SK-N-MC (cell line): ENCODE measurements at places on chromosomes 1 and 21.
A peak's percentile ranks its signal among the peaks of the same experiment; 100 is the strongest.

DNA sequence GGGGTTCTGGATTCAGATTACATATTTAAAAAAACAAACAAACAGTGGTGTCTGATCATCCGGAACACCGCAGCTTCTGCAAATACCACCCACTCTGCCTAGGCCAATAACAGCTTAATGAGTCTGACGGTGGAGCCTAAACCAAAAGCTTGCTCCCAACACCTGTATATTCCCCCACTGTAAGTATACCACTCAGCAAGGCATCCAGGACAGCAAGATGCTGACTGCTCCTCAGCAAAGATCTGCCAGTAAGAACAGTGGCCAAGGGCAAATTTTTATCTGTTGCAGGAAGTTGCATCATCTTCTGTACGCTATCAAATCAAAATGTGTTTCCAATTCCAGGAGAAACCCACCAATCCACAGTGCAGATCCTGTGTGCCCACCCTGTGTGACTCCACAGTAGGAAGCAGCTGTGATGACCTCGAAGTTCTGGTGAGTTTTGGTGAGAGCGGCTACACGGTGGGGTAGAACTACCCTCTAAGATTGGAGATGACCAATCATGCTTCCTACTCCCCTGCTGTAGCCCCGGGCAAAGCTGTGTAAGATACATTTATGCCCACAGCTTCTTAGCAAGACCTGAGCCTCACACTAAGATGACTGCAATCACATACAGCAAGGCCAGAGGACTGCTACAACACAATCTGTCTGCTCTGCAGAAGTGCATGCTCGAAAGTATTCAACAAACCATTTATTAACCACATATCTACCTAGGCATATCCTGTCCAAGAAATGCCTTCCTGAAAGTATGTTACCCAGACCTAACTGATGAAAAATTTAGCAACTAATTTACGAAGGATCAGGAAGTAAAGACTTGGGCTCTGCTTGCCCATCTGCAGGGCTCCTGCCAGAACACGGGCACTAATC, 30.5 kb downstream of the SIPA1L2 start:
- peak; percentile 61 for DNase-seq

DNA sequence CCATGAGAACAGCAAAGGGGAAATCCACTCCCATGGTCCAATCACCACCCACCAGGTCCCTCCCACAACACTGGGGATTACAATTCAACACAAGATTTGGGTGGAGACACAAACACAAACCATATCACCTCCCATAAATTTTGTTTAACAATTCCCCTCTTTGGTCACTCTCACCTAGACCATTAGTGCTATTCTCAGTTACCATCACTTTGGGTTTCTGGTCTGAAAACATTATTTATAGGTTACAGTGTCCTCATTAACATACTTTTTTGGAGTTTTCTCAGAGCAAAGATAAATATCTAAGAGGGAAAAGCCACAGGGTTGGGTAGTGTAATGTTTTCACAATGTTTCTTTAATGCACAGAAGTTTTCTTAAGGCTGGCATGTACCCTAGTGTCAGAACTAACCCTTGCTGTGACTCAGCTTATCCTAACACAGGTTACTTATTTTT, 47.7 kb upstream of the DNAH14 start:
- no peak for DNase-seq

- DNase-seq: no peak
Measured at GRCh38 chr1:29703596-29704370, 467.5 kb downstream of the PTPRU start.

DNA sequence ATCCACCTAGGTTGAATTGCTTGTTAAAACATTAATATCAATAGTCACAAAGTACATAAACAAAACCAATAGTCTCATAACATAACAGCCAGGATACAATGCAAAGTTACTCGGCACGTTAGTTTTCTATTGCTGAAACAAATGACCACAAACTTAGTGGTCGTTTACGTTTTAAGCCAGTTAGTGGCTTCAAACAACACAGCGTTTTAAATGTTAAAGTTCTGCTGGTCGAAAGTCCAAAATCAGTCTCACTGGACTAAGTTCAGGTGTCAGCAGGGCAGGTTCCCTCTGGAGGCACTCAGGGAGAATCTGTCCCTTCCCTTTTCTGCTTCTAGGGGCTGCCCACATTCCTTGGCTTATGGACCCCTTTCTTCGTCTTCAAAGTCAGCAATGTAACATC, 35.6 kb upstream of the ATP1A1 start:
- no peak for DNase-seq

DNA sequence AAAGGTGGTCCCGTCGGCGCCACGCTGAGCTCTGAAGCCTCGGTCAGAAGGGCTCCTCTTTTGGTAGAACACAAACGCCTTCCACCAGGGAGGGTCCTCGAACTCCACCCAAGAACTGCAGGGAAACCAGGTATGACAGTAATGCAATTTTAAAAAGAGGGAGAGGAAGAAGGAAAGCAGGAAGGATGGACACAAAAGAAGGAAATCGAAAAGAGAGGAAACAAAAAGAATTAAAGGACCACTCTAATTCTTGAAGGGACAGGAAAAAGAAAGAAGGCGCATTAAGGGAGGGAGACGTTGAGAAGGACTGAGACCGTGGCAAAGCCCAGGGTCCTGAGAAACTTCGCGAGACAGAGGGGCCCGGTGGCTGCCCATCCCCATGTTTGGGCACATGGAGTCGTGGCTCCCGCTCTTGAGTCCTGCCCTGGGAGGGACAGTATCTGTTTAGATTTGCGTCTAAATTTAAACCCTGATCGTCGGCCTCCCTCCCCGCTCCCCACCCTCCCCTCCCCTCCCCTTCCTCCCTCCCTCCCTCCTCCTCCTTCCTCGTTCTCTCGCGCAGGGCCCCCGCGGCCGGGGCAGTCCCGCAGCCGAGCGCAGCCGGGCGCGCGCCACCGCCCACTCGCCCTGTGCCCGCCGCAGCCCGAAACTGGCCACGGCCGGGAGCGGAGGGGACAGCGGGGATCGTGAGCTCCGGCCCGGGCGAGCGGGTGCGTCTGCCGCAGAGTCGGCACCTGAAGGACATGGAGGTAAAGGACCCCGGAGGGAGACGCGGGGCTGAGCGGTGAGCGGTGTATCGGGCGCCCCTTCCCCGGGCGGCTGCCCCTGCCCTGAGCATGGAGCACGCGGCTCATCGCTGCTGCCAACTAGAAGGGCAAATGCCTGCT, at the start of gene RCSD1:
Gene RCSD1, plus strand, starts transcription at position 552 of the 887 bp plus-strand sequence. Its CDS starts 192 bp downstream, at position 744.
- DNase-seq: no peak

DNA sequence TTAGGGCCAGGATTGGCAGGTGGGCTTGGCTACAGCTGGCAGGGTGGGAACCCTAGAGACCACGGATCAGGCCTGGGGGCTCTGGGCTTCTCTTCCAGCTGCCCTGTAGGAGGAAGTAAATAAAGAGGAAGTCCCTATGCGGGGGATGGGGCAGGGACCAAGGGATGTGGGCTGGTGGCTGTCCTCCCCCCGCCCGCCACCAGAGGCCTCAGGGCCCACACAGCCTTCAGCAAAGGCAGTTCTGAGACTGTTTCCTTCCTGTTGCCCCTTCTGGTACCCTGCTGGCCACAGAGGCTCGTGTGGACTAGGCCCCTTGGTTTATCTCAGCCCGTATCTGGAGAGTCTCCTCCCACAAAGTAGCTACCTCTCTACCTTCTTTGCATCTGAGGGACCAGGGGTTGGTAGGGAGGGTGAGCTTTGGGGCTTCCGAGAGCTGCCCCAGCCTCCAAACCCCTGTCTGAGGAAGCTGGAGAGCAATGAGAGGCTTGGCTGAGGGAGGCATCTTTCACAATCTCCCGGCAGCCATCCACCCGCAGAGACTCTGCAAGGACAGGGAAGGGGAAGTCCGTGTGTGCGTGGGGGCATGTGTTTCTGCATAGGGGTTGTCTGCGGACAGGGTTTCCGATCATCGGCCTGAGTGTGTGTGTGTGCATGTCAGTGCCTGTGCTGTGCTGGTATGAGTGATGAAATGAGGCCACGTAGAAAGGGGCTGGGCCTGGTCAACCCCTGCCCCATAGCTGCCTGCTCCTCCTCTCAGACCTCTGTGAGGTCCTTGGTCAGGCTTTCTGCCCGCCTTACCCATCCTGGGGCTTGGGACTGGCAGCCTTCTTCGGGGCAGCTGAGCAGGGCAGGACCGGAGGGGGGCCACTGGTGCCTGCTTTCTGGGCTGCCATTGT, 12.5 kb downstream of the RPS6KA1 start:
- no peak for DNase-seq

DNA sequence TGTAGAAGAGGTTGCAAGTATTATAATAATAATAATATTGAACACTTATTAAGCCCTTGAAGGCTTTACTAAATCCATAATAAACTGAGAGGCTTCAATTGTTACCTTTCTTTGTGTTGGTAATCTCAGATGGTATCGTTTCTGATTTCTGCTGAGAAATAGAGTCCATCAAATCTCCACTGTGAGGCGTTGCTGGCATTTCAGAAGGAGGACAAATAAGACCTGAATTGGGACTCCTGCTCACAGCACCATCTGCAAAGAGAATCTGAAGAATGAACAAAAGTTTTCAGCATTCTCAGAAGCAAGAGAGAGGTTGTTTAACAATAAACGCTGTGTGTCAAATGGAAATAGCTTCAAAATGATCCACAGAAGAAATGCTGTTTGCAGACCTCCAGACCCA, 93.7 kb downstream of the WDR3 start:
- DNase-seq: no peak

GRCh38 chr21:28216976-28217523, 775.6 kb downstream of the LTN1 start:
- no peak for DNase-seq

- no peak for DNase-seq
Measured at GRCh38 chr1:6270401-6270800, 9.5 kb upstream of the GPR153 start.

DNA sequence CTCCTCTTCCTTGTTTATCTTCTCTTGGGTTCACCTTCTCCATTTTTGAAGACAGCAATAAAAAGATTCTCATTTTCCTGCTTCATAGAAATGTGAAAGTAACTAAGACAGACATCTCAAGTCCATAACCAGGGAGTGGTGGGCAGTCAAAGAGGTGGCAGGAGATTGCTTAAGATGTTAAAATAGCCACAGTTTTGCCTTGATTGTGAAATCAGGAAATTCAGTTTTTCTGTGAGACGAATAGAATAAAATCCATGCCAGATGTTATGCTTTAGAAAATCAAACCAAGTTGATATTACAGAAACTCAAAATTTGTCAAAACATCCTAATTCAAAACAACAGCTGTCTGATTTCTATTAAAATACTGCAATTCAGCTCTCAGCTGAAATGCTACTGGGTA, 57.2 kb downstream of the TNN start:
- no peak for DNase-seq

- DNase-seq: no peak
Measured at GRCh38 chr1:179169616-179170467, 59.6 kb downstream of the ABL2 start.

- DNase-seq: no peak
Measured at GRCh38 chr1:54499360-54500106, 48.5 kb upstream of the ACOT11 start.

- DNase-seq: no peak
Measured at GRCh38 chr1:247295274-247295684, 36.4 kb downstream of the ZNF496 start.

DNA sequence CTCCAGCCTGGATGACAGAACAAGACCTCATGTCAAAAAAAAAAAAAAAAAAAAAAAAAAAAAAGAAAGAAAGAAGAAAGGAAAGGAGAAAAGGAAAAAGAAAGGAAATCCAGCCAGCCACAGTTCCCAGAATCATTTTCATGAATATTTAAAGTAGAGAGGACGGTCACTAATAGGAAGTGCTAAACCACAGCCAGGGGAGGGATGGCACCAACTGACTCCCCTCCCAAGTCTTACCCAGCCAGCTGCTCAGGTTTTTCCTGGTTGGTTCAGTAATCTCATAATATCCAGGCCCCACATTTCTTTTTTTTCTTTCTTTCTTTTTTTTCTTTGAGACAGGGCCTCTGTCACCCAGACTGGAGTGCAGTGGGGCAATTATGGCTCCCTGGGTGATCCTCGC, 63.9 kb upstream of the AK4 start:
- no peak for DNase-seq

DNA sequence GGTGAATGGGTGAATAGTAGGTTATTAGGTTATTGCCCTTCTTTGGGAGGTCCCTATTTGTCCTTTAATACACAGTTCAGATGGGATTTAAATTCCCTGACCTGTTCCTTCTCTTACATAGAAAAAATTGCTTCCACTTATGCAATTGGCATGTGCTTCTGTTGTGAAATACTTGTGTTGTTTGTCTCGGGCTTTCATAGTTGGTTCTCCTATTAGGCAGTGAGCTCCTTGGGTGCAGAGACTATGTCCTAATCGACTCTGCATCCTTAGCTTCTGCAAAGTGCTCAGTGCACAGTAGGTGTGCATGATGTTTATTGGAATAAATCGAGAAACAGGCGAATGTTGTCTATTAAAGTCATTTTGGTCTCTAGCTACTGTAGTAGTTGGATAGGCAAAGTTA, 1.3 kb upstream of the PDE4B start:
- no peak for DNase-seq

DNA sequence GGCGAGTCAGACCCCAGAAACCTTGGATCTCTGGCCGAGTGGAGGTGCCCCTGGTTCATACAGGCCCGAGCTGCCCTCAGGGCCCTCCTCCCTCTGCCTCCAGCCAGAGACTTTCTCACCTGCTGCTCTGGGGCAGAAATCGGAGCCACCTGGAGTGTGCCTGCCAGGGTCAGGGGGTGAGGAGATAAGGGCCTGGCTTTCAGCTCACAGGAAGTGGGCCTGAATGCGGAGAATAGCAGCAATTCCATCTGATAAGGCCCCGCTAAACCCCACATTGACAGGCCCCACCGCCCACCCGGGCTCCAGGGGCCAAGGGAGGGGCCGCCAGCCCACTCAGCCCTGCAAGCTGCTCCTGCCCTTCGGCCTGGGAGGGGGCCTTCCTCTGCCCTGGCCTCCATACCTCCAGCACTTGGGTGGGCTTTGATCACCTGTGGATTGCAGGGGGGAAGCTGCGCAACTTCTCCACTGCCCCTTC, 123.7 kb upstream of the ARHGEF16 start:
- no peak for DNase-seq

GRCh38 chr1:40919475-40920011, 57.4 kb upstream of the CITED4 start:
- no peak for DNase-seq

- no peak for DNase-seq
Measured at GRCh38 chr1:47631411-47631995, 193.7 kb downstream of the FOXD2 start.

DNA sequence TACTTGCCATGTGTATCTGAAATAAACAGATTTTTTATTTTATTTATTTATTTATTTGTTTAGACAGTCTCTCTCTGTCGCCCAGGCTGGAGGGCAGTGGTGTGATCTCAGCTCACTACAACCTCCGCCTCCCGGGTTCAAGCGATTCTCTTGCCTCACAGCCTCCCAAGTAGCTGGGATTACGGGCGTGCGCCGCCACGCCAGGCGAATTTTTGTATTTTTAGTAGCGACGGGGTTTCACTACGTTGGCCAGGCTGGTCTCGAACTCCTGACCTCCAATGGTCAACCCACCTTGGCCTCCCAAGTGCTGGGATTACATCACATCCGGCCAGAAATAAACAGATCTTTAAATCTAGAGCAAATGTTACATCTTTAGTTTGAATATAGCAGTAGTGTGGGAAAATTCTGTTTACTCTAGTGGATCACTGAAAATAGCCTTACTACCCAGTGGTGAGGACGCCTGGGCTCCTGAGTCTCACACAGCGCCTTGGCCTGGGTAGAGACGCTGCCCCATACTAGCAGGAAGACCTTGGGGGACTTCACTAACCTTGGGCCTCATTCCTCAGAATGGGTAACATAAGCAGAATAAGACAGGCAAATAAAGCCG, 709 bp downstream of the GART start:
- no peak for DNase-seq
